ENCODE measurements at places on chromosomes 2 and 18.

- no peak for DNase-seq
These were observed 18.4 kb downstream of the MXD1 start for GRCh38 chr2:69933254-69933828.

GRCh38 chr2:191150600-191151330, at the start of gene STAT4:
Gene STAT4, minus strand, starts transcription at chr2:191150994. Its CDS starts 2,791 bp downstream, at chr2:191148203.
- peak; percentile 44 for DNase-seq

DNA sequence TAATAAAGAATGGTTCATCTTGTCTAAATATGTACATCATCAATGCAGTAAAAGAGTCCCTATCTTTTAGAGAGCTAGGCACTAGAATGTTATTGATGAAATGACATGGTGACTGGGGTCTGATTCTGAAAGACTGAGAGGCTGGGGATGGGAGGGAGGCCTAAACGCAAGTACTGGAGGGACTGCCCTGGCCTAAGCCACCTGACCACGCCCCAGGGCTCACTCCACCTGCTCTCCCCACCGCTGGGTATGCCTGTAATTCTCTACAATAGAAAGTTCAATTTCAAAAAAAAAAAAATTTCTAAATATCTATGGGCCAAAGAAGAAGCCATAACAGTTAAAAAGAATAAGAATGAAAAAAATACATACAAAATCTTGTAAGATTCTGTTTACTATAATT, 194.0 kb downstream of the HDAC4 start:
- DNase-seq = no peak

- no peak for DNase-seq
These were observed 7.7 kb downstream of the SGO2 start for GRCh38 chr2:200533754-200534153.

- no peak for DNase-seq
These were observed 118.6 kb downstream of the AQP4 start for GRCh38 chr18:26746826-26747475.

DNA sequence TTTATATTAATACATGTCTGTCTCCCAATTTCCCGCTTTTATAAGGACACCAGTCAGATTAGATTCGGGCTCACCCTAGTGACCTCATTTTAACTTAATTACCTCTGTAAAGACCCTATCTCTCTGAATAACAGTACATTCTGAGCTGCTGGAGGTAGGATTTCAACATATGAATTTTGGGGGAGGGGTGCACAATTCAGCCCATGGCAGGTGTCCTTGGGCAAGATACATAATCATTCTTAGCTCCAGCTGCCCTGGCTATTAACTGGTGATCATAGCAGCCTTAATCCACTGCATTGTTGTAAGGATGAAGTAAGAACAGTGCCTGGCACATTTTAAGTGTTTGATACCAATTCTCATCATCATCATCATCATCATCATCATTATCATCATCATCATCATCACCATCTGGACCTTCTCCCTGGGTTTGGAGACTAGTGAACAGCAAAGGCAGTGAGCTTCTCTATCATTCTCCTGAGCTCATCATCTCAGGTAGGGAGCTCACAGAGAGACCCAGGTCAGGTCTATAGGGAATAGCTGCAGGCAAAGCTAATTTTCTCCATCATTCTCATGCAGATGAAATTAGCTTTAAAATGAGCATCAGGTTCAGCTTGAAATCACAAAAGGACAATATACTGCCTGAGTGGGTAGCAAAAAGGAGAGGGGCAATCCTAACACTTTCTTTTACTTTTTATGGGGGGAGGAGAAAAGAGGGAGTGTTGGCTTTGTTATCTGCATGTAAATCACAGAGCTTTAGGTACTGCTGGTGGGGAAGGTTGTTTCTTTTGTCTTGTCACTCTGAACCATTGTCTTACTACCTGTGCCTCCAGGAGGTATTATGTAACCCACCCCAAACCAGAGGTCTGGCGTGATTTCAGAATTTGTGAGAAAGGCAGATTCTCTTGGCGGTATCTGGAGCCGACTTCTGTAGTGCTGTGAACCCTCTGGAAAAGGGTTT, 125.5 kb upstream of the SPRED2 start:
- DNase-seq = no peak

DNA sequence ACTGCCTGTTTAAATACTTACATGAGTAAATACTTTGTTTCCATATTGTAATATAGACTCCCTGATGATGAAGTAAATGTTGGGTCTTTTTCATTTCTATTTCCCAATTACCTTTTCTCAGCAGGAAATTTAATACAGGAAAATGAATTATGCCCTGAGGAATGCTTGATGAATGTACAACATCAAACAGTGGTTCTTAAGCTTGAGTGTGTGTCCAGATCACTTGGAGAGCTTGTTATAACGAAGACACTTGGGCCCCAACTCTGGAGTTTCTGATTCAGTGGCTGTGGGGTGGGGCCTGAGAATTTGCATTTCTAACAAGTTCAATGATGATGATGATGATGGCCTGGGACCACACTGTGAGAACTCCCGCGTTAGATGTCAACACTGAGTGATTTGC, 7.1 kb upstream of the ME2 start:
- no peak for DNase-seq

- DNase-seq = no peak
These were observed 117.3 kb downstream of the FAM117B start for GRCh38 chr2:202752071-202752470.
